ENCODE measurements at places on chromosomes 1 and 21.

DNA sequence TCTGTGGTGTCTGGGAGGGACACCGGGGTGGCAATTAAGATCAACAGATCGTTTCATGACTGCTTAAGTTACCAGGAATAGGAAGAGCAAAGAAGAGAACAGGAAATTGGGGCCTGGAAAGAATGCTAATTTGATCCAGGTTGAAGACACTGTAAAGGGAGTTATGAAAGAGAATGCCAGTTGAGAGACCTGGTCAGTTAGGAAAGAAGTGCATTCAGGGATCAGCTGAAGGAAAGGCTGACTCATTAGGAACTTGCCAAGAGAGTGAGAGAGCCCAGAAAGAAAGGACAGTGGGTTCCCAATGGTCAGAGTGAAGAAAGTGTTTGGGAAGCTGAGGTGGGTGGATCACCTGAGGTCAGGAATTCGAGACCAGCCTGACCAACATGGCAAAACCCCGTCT lies 119.6 kb downstream of the UBE2U start:
- DNase-seq = peak; percentile 51

- DNase-seq = no peak
Measured at GRCh38 chr1:221716713-221717484, 25.0 kb downstream of the DUSP10 start.

DNA sequence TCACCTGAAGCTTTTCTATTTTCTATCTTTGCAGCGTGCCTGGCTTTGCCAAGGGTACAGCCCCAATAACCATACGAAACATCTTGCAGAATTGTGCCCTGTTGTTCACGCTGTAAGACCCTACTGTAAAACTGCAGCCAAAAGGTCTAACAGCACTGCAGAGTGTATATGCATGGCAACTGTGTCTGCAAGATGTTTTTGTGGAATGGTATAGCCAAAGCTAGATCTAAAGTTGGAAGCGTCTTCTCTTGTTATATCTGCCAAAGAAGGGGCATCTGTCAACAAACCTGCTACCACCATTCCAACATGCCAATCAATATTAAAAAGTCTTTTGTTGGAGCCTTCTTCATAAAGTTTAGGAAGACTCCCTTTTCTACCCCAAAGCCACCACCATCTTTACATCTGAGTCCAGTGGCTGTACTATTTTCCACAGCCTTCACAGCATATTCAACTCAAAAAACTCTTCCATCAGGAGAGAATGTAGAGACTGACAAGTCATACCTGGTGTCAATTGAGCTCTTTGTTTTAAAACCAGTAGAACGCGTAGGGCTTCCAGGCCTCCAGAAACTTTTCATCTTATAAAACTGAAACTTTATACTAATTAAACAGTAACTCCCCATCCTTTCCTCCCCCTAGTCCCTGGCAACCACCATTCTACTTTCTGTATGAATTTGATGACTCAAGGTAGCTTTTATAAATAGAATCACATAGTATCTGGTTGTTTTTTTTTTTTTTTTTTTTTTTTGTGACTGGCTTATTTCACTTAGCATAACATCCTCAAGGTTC lies 40.0 kb downstream of the ZSCAN20 start:
- DNase-seq = no peak

GRCh38 chr1:18151436-18152122 lies 44.0 kb downstream of the IGSF21 start:
- no peak for DNase-seq

DNA sequence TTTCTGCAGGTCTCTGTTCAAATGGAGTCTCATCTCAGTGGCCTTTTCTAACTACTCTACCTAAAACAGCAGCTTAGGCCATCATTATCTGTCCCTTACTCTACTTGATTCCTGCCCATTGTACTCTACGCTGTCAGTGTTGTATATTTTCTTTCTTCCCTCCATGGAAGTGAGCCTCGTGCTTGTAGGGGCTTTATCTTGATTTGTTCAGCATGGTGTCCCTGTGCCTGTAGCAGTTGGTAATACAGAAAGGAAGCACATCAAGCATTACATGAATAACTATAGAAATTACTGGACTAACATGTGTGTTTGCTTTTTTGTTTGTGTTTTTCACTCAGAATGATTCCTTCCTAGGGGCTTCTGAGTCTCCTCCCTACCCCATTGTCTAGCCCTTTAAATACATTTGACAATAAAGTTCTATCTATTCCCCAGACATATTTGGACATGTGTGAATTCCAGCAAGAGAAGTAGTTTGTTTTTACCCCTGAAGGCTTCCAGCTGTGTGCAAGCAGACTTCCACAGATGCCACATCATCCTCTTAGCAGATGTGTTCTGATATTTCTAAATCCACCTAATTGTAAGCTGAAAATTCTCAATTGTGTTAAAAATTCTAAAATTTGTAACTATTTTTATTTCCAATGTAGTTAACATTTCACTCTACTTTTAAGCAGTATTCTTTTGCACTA lies 40.3 kb downstream of the PRMT2 start:
- peak; percentile 16 for DNase-seq

DNA sequence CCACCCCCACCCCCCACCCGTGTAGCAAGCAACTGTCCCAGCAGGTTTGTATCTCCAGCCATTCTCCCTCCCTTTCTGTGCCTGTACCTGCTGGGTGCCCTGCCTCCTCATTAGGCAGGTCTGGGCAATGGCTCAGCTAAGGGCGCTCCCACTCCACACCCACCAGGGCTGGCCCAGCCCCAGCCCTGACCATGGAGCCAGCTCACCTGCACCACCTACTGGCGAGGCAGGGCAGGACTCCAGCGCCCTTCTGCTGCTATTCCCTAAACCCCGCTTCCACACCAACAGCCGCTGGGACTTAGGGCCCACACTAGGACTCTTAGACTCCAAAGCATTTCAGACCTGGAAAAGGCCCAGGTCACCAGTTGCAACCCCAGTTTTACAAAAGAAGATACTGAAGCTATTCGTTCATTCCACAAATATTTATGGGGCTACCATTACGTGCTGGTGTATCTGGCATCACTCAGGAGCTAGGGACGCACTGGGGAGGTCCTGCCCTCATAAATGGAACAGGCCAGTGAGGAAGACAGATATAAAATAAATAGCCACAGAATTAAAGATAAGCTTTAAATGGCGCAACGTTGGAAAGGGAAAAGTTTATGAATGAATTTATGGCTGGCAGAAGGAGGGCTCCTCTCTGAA lies 24.0 kb downstream of the PGLYRP3 start:
- DNase-seq = no peak

GRCh38 chr1:38052750-38053415 lies 6.3 kb upstream of the POU3F1 start:
- no peak for DNase-seq

DNA sequence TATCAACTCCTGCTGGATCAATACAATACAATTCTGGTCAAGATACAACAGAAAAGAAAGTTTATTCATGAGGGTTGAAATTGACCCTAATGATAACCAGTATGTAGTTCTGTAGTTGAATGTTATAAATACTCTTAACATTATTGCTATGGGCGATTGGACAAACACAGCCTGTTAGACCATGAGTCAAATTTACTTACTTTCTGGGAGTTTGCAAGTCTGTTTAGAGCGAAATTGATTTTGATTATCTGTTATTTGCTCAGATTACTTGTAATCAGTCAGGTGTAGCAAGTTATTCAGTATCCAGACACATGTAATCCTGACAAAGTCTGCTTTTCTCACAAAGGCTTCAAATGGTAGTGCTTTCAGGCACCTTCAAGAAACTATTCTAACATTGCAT lies 216.6 kb upstream of the B3GALT2 start:
- DNase-seq = no peak

DNA sequence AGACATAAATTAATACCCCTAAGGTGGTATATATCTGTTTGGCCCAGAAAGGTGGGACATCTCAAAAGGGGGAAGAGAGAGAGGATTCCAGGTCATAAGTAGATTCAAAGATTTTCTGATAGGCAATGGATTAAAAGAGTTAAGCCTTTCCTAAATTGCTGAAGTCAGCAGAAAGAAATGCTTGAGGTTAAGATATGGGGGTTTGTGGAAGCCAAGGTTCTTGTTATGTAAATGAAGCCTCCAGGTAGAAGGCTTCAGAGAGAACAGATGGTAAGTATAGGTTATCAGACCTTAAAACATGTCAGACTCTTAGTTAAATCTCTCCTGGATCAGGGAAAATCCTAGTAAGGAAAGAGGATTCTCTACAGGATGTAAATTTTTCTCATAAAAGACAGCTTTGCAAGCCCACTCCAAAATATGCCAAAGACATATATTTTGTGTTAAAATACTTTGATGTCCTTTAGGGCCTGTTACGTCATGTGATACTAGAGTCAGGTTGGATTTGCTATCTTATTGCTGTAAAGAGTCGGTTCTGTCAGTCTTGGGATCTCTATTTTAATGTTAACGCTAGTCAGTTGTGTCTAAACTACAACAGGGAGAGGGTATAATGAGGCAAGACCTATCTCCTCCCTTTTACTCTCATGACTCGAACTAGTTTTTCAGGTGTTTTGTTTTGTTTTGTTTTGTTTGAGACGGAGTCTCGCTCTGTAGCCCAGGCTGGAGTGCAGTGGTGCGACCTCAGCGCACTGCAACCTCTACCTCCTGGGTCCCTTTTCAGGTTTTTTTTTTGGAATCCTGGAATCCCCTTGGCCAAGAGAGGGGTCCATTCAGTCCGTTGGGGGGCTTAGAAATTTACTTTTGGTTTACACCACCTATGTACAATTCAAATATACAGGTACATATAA lies 30.6 kb downstream of the RGS2 start:
- no peak for DNase-seq

DNA sequence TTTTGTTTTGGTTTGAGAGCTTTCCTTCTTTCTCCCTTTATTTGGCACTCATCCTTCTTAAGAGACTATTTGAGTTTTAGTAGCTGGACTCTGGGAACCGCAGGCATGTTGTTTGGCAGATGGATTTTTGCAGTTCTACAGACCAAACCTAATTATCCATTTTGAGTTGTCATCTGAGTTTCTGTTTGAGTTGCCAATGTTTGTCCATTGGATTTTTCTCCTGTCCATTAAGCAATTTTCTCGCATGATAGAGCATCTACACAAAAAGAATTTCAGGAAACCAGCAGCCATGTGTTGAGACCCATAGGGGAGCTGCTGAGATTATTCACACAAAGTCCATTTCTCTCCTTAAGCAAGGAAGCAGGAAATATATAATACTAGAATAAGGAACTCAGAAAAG lies 17.2 kb upstream of the CXADR start:
- DNase-seq = no peak

DNA sequence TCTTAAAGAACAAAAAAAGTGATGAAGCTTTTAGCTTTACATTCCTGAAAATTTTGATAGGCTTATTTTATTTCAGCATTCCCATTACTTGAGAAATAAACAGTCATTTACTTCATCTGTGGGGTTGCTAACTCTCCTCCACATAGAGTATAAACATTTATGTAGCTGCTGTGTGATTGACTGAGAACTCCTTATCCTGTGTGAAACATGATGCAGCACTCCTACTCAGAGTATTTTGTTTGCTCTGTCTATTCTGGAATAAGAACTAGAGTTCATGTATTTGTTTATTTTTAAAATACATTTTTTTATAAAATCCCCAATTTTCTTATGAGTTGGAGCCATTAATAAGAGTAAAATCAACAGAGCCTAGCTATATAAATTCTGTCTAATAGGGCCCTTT lies 318.7 kb upstream of the SPAG17 start:
- DNase-seq = no peak

- no peak for DNase-seq
Measured at GRCh38 chr1:118986555-118987467, 1.3 kb downstream of the TBX15 start.

GRCh38 chr1:11611638-11612327 lies 42.4 kb downstream of the FBXO2 start:
- DNase-seq = no peak

DNA sequence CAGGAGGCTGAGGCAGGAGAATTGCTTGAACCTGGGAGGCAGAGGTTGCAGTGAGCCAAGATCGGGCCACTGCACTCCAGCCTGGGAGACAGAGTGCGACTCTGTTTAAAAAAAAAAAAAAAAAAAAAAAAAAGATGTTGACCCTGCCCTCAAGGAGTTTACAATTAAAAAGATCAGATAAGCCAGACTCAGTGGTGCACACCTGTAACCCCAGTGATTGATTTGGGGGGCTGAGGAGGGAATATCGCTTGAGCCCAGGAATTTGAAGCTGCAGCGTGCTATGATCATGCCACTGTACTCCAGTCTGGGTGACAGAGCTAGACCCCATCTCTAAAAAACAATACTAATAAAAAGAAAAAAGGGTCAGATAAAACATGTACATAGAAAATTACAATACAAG lies 1.6 kb upstream of the SESN2 start:
- DNase-seq = no peak

- DNase-seq = no peak
Measured at GRCh38 chr1:9759939-9760338, 63.8 kb downstream of the CLSTN1 start.

DNA sequence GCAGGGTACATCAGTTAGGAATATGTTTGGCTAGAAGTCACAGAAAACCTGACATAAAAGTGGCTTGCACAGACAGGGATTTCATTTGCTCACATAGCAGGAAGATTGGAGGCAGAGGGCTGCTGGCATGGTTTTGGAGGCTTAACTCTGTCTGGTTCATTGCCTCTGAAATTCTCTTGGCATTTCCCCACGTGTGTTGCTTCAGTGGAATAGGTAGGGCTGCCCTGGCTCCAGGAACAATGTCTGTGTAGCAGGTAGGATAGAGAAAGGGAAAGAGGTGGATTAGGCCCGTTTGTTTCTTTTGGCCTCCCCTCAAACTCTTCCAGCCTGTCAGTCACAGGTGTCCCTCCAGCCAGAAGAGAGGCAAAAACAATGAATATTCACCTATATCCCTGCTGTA lies 20.5 kb upstream of the SIPA1L2 start:
- no peak for DNase-seq

- no peak for DNase-seq
Measured at GRCh38 chr1:34532113-34532512, 222.7 kb upstream of the GJB5 start.

DNA sequence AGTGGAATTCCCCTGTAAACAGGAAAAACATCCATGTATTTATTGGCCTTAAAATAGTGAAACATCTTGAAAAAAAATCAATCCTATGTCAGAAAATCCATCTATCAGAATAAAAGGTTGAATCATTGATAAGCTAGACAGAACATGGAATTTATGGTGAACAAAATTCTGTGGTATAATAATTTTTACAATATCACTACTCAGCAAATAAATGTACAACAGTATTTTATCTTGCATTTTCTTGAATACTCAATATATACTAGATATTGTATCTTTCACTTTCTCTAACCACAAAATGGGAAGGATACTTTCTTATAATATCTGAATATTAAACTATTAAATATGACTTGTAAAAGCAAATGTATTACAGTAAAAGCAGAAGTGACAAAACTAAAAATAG lies 5.7 kb upstream of the UBE4B start:
- no peak for DNase-seq

DNA sequence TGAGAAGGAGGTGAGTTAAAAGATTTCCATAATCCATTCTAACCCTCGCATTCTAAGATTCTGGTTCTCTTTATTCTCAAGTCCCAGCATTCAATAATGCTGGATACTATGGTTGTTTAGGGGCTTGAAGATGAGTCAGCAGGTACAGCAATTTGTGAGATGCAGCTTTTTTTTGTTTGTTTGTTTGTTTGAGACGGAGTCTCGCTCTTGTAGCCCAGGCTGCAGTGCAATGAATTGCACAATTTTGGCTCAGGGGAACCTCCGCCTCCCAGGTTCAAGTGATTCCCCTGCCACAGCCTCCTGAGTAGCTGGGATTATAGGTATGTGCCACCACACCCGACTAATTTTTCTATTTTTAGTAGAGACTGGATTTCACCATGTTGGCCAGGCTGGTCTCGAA lies 23.3 kb downstream of the EIF4G3 start:
- no peak for DNase-seq

- no peak for DNase-seq
Measured at GRCh38 chr1:212613440-212614335, 5.1 kb downstream of the ATF3 start.

All from HCEC 1CT (cell line).